ENCODE measurements at places on chromosomes 1 and 21.
A peak's percentile ranks its signal among the peaks of the same experiment; 100 is the strongest.

DNA sequence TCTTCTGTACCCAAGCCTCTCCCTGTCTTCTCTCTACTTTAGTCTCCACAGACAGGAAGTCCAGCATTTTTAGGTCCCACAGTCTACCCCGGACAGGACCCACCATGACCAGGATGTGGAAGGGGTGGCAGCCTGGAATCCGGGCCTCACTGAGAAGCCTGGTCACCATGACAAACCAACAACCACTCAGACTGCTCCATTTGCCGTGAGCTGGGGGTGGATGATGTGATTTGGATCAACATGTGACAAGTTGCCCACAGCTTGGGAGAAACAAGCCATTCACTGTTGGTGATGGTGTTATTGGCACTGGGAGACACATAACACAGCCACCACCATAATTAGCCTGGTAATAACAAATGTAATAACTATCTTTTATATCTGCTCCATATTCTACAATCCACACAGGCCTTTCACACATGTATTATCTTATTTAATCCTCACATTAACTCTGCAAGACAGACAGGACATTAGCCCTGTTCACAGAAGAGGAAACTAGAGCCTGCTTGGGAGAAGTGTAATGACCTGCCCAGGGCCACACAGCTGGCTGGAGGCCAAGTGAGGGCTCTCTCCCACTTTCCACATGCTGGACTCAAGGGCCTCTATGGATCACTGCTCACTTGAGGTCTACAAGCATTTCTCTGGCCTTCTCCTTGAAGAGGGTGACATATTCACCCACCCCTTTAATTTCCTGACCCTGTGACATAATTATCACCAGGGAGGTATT lies 22.9 kb downstream of the MEF2D start:
- DNase-seq = no peak

GRCh38 chr1:47262787-47263413 lies 30.9 kb upstream of the TAL1 start:
- peak; percentile 27 for DNase-seq

GRCh38 chr1:202007805-202008489 lies 2.4 kb upstream of the ELF3 start:
- peak; percentile 40 for DNase-seq

- peak; percentile 95 for DNase-seq
Measured at GRCh38 chr1:81126989-81127581, 673.6 kb upstream of the ADGRL2 start.

GRCh38 chr1:63322944-63323864 lies 837 bp downstream of the FOXD3 start:
- DNase-seq = peak; percentile 63

- DNase-seq = no peak
Measured at GRCh38 chr1:202648605-202649226, 61.5 kb downstream of the SYT2 start.
